ENCODE measurements at places on chromosomes 2 and 18.

DNA sequence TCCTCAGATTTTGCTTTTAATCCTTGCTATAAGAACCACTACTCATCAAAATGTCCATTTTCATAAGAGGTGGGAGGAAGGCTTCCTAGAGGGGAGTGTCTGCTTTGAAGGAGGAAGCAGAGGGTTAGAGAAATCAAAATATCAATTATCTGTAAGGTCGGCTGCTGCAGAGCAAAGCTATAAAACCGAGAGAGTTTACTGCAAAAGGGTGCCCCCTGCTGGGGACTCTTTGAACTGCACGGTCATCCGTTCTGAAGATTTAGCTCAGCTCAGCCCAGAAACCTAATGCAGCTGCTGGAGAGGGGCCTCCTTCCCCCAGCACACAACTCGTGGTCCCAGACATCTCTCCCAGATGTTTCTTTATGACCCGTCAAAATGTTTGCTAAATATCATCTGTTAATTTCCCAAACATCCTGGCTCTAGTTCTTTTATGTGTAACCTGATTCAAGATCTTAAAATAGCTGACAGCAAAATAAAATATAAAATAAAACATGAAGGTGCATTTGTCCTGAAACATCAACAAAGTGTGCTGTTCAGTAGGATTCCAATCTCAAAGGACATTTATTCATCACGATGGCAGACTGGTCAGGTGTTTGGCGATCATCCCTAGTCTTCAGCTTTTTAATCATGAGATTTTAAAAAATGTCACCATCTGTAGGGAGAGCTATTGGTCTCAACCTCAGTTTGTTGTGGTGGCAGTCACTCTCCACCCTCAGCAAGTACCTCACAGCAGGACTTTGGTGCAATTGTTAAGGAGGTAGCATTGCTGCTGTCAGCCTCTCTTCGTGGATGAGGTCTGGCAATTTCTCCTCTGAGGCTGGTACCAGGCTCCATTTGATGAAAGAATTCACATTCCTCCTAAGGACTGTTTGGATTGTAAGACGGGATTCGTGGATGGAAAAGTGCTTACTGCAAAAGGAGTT is 185.9 kb downstream of the MTX2 start:
- peak; percentile 85 for DNase-seq

DNA sequence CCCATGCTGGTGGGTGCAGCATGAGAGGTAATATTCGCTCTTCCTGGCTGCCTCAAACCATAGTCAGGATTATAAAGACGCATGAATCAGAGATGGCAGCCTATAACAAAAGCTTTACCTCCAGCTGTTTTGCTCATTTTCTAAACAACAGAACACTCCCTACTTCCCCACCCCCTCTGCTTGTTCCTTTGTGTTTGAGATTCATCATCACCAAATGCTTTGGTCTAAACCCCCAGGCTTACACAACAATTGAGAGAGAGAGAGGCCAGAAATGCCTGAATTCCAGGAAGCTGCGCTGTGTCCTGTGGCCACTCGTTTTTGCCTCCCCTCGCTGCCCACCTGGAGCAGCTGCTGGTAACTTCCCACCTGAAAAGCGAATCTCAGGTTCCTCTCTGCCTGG is 78.8 kb upstream of the CAPN13 start:
- no peak for DNase-seq

- DNase-seq, result no peak
These were observed 149.6 kb downstream of the ESCO1 start for GRCh38 chr18:21450913-21451312.

DNA sequence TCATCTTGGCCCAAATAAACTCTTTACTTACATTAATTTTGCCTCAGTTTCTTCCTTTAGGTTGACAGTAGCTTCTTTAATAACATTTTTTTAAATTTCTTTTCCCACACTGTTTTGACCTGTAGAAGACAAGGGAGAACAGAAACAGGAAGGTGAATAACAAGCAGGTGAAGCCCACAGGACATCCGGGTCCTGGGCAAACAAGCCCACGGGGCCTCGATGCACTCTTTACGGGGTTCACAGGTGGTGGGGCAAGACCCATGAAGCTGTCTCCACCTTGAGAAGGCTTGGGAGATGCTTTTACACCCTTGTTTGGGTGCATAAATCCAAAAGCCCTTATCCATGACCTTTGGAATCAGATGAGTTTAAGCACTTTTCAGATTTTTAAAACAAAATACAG is 301.0 kb upstream of the MGAT5 start:
- DNase-seq, result no peak

GRCh38 chr2:190838492-190838910 is 42.1 kb upstream of the GLS start:
- DNase-seq, result no peak

DNA sequence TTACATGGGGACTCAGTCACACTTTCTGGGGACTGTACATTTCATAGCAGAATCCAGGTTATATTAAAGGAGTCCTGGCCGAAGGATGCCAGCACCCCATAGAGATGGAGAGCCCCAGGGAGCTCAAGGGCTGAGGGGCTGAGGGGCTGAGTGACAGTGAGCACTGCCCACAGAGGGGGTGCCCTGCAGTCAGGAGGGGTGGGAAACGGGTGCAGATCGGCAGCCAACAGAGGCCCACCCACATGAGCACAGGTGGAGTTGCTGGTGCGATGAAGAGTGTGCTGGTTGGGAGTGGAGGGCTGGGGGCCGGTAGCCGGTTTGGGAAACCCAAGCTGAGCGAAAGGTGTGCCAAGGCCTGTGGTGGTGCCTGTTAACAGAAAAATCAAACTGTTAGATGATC is 32.1 kb downstream of the TPRKB start:
- DNase-seq, result no peak

DNA sequence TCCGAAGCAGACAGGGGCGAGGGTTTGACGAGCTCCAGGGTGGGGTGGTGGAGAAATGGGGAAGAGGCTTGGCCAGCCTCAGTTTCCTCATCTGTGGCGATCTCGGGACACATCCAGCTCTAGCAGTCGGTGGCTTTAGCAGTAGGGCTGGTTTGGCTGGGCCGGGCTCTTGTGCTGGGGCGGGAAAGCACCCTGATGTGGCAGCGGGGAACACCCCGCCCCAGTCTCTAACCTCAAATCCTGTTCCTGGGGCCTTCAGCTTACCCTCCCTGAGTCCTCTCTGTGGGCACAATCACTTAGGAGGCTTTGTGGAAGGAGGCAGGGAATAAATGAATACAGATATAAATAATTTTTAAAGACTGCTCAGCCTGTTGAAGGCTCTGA is 26.5 kb upstream of the MCFD2 start:
- DNase-seq, result no peak

GRCh38 chr2:216659276-216659675 is 26.1 kb downstream of the IGFBP2 start:
- peak; percentile 22 for DNase-seq

GRCh38 chr2:98734823-98735260 is 3.9 kb upstream of the MGAT4A start:
- no peak for DNase-seq

- DNase-seq, result no peak
These were observed 274.8 kb downstream of the PDE11A start for GRCh38 chr2:177797808-177798207.

DNA sequence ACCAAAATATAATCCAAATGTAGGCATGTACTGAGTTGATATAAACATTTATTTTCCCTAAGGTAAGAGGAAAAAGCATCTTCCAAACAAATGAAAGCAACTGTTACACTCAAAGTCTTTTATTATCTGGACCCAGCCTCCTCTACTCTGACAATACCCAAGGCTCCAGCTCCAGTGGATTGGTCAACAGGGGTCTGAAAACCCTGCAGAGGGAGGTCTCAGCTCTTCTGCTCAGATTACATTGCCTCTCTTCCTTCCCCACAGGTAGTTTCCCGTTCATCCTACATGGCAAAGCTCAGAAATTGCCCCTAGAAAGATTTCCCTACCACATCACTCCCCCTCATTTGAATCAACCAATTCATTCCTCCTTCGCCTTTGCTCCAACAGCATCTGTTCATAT is 457.0 kb downstream of the METTL4 start:
- DNase-seq, result no peak

DNA sequence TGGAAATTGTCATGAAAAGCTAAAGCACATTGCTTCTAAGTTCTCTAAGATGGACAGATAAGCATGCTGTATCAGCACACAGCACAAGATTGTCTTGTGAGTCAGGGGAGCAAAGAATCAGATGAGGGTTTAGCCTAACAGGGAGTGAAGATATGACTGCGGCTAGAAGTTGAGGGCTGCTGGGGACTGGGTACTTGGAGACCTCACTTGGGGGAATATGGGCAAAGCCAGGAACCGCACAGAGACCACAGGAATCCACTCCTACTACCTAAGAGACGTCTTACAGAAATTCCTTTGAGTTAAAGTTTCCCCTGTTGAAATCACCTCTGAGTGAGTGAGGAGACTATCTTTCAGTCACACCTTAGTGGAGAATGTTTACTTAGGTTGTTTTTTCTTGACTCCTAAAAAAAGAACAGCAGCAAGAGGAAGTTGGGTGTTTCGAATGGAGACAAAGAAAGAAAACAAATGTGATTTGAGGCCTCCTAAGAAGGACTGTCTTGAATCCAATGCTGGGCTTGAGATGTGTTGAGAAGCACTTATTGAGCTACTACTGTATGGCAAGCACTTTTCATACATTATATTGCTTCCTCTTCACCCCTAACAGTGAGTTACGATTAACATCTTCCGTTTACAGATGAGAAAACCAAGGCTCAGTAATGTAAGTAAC is 100.7 kb downstream of the ANKRD44 start:
- DNase-seq, result no peak

- DNase-seq, result no peak
These were observed 36.7 kb downstream of the LDLRAD4 start for GRCh38 chr18:13254971-13255927.

GRCh38 chr18:47436871-47437270 is 185.4 kb upstream of the SKOR2 start:
- DNase-seq, result no peak

GRCh38 chr18:39958876-39959275 is 1996.2 kb upstream of the PIK3C3 start:
- no peak for DNase-seq

GRCh38 chr2:224865016-224865415 is 148.9 kb upstream of the CCDC195 start:
- no peak for DNase-seq

DNA sequence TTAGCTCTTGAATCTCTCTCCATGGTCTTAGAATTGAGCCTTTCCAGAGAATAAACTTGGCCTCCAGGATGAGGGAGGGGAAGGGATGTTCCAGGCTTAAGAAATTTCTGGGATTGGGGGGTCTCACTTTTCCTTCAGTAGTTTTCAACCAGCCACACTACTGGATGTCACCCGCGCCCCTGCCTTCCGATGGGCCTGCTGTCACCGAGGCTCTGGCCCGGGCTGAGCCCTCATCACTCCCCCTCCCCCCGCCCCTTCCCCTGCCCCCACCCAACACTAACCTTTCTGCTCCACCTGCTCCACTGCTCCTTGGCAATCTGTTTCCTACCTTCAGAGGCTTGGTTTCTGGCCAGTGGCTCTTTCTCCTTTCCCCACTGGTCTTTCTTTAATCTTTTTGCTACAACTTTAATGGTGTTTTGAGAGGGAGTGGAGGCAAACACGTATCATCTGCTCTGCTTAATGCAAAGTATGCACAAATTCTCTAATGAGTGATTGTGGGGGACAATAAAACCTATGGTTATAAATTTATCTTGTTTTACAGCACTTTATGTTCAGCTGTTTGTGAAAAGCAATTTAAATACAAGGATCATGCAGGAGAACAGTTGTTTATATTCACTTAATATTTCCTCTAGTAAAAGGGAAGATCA is 155.1 kb downstream of the WDSUB1 start:
- DNase-seq, result no peak

DNA sequence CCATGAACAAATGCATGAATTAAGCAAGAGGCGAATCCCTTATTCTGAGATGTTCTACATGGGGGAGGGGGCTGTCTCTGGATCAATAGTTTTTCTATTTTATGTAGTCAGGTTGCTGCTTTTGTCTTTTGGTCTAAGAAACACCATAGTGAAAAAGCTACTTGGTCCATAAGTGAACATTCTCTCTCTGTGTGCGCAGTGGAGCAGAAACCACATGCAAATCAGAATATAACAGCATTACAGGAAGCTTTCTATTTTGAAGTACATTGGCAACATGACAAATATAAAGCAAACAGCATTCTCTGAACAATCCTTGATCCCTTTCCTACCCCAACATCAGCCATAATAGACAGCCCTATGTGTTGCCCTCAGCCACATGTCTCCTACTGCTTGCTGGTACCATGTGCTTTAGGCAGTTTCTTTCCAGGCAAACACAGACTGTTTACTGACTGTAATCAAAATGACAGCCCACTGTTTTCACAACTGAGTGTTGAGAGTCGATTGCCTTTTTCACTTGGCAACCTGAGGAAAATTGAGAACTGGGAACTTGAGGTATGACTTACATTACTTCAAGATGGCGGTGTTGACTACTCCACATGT is 10.6 kb downstream of the SCN3A start:
- DNase-seq, result no peak

DNA sequence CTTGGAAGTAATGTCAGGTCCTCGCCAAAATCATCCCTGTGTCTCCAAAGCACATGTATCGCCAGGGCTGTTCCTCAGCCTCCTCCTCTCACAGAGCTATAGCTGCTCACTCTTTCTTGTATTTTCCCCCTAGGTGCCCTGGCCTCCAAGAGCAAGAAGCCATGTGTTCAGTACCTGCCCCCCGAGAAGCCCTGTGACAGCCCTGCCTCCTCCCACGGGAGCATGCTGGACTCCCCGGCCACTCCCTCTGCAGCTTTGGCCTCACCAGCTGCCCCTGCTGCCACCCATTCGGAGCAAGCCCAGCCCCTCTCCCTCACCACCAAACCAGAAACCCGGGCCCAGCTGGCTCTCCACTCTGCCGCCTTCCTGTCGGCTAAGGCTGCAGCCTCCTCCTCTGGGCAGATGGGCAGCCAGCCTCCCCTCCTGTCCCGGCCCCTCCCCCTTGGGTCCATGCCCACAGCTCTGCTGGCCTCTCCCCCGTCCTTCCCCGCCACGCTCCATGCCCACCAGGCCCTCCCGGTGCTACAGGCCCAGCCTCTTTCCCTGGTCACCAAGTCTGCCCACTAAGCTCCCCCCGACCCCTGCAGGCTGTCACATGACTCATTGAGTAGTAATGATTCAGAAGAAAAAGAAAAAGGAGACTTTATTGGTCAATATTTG is 18.8 kb downstream of the TGOLN2 start:
- DNase-seq, result peak; percentile 89

DNA sequence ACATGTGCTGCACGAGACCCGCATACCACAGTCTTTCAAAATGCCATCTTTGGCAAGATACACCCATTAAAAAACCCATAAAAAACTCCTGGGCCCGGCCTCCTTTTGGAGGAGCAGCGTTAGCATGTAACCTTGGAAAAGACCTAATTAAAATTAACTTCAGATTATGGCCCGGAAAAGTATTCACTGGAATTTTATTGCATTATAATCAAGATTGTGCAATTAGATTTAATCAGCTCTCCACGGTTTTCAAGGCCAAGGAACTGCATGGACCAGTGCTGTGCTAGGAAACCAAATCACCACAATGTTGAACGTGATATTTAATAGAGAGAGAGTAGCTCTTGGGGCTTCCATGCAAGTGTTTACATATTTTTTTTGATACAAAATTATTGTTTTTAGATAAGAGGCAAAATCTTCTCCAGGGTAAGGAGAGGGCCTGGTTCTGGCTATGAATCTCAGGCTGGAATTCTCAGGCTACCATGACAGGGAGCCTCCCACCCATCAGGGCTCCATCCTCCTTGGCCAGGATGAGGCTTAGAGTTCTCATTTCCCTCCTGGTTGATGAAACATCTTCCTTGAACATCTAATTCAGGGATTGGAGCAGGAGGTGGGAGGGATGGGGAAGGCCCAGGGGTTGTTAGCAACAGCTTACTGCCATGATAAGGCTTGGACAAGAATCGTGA is 82.0 kb upstream of the TTC39C start:
- DNase-seq, result no peak

GRCh38 chr2:10120877-10121574 is 1.5 kb upstream of the RRM2 start:
- DNase-seq, result no peak
